SHP77 (cell line): ENCODE measurements at places on chromosomes 2 and 18.

- no peak for DNase-seq
Measured at GRCh38 chr2:198408171-198408570, 603.8 kb downstream of the PLCL1 start.

DNA sequence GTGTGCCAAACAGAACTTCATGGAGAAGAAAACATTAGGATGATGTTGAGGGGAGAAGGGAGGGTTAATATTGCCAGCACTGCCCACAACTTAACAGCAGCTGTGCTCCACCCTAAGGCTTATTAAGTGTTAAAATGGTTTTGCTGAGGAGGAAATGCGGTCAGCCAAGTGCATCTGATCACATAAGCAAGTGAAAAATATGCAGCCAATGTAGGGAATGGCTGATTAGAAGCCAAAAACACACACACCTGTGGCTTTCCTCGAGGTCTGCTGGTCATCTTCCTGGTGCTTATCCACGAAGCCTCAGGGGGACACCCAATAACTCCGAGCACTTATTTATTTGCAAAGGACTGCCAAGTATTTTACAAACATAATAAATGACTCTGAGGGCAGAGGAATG, 66.3 kb upstream of the GPR45 start:
- no peak for DNase-seq

- DNase-seq: no peak
Measured at GRCh38 chr2:122414902-122415301, 659.5 kb downstream of the TSN start.

GRCh38 chr18:8828300-8828699, 122.9 kb downstream of the MTCL1 start:
- no peak for DNase-seq

- no peak for DNase-seq
Measured at GRCh38 chr2:160491911-160492371, 1.7 kb downstream of the RBMS1 start.

GRCh38 chr2:197174539-197175094, 136.0 kb downstream of the ANKRD44 start:
- DNase-seq: peak; percentile 43
